ENCODE measurements at places on chromosomes 7 and 10.

DNA sequence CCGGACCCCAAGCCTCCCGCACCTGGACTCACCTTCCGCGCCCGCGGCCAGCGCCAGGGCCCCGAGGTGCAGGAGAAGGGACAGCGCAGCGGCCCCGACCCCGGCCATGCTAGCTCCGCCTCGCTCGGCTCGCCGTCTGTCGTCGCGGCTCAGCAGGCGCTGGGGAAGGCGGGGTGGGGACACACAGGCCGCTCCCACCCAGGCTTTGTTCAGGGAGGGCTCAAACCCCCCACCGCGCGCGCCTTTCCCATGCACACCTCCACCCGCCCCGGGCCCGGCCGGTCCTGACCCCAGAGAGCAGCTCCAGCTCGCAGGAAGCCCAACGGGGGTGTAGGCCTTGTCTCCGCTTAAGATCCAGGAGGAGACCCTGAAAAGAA, at the start of gene KCP:
Gene KCP, minus strand, starts transcription at position 141 of the 377 bp plus-strand sequence. Its CDS starts 33 bp downstream, at position 108.
- H3K4me1 ChIP-seq, result peaks cover 11% of the 10 kb centered on the region
- no peaks in the 10 kb centered on the region for H3K36me3 ChIP-seq
- DNase-seq, result no peak
- peaks cover 66% of the 10 kb centered on the region for H3K27me3 ChIP-seq

GRCh38 chr7:2109936-2110609, 122.7 kb downstream of the MAD1L1 start:
- peaks cover 48% of the 10 kb centered on the region for H3K4me1 ChIP-seq
- H3K4me3 ChIP-seq, result no peak overlapping the region
- H3K27me3 ChIP-seq, result no peaks in the 10 kb centered on the region
- H3K27ac ChIP-seq, result no peak overlapping the region
- H3K36me3 ChIP-seq, result no peaks in the 10 kb centered on the region

- no peak for DNase-seq
- no peak overlapping the region for H3K4me3 ChIP-seq
- H3K27ac ChIP-seq, result no peak overlapping the region
- no peaks in the 10 kb centered on the region for H3K36me3 ChIP-seq
- H3K27me3 ChIP-seq, result no peaks in the 10 kb centered on the region
Observed at GRCh38 chr10:10056961-10057360, 960.7 kb upstream of the CELF2 start.

DNA sequence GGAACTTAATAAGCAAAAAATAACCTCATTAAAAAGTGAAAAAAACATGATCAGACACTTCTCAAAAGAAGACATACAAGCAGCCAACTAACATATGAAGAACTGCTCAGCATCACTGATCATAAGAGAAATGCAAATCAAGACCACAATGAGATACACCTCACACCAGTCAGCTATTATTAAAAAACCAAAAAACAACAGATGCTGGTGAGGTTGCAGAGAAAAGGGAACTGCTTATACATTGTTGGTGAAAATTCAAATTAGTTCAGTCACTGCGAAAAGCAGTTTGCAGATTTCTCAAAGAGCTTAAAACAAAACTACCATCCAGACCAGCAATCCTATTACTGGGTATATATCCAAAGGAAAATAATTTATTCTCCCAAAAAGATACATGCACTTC, 513.3 kb downstream of the MDFIC start:
- no peak overlapping the region for H3K27ac ChIP-seq
- DNase-seq, result no peak
- H3K27me3 ChIP-seq, result no peaks in the 10 kb centered on the region
- H3K36me3 ChIP-seq, result no peaks in the 10 kb centered on the region
- no peaks in the 10 kb centered on the region for H3K4me1 ChIP-seq

DNA sequence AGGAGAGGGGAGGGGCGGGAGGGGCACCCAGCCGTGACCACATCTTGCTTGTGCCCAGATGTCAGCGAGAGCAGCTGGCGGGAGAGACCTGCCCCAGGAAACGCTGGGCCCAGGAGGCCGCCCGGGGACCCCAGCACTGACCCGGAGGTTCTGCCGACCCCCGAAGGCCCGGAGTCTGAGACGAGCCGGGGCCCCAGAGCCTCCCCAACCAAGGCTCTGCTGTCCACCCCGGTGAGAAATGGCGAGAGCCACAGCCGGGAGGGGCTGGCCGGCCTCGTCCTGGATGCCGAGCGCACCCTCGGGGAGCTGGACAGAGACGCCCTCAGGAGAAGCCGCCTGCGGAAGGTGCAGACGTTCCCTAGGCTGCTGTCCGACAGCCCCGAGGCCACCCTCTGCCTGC, 25.9 kb downstream of the KNDC1 start:
- H3K4me1 ChIP-seq, result no peaks in the 10 kb centered on the region
- no peak overlapping the region for H3K4me3 ChIP-seq
- DNase-seq, result no peak
- H3K27me3 ChIP-seq, result peaks cover 41% of the 10 kb centered on the region
- H3K27ac ChIP-seq, result no peak overlapping the region
- no peaks in the 10 kb centered on the region for H3K36me3 ChIP-seq

DNA sequence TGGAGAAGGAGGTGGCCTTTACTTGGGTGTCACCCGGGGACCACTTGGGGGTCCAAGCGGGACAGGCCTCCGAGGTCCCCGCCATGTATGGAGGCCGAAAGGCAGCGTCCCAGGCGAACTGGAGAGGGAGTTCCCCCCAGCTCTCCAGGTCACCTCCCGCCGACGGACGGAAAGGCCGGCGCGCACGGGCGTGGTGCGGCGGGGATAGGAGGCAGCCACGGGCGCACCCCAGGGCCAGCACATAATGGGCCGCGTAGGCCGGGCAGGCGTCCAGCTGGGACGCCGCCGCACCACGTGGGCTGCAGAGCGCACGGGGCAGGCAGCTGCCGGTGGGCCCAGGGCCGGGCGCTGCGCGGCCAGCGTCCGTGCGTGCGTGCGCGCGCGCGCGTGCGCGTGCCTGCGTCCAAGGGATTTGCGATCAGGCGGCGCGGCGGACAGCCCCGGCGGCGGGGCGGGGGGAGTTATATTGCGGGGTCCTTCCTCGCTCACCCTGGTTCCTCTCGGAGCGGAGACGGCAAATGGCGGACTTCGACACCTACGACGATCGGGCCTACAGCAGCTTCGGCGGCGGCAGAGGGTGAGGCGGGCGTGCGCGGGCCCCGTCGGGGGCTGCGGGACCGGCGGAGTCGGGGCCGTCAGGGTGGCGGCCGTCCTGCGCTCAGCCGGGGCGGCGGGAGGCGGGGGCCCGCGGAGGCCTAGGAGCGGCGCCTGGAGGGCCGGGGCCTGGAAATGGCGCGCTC, at the start of gene EIF4H:
Gene EIF4H, plus strand, starts transcription at position 491 of the 740 bp plus-strand sequence. Its CDS starts 28 bp downstream, at position 519.
- peak; percentile 98 for DNase-seq
- peaks cover 50% of the 10 kb centered on the region for H3K4me1 ChIP-seq
- no peaks in the 10 kb centered on the region for H3K27me3 ChIP-seq
- H3K27ac ChIP-seq, result peak within 1 kb of the TSS; percentile 96
- no peaks in the 10 kb centered on the region for H3K36me3 ChIP-seq

DNA sequence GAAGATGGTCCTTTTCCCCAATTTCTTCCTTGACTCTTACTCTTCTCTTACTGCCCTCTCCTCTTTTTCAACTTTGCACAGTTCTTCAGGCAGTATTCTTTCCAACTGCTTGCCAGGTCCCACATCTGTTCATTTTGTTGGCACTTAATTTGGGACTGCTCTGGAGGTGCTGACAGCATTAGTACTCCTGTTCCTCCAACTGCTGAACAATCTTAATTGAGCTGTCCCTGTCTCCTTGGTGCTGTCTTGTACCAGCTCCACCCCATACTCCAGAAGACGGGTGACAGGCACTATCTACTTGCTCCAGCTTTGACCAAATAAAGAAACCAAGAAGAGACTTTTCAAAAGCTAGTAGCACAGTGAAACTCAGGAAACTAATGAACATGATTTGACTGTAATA, 160.0 kb downstream of the PDE1C start:
- H3K27ac ChIP-seq, result peak overlapping the region; percentile 56
- H3K4me3 ChIP-seq, result no peak overlapping the region
- no peaks in the 10 kb centered on the region for H3K27me3 ChIP-seq

DNA sequence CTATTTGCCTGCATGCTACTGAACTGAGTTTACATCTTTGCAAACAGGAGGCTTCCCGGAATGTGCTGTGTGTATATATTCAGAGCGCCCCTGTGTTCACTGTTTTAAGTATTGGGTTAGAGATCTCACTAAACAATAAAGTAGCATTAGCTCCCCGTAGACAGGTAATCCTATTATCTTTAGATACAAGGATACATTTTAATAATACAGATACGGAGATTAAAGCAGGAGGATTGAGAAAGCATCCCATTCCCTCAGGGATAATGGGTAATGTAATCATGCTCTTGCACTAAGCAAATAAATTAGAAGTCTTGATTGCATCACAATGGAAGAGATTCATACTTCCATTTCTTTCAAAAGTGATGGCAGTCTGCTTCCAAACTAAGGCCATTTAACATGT, 809.0 kb downstream of the NRG3 start:
- no peak overlapping the region for H3K4me3 ChIP-seq
- no peaks in the 10 kb centered on the region for H3K36me3 ChIP-seq
- H3K27me3 ChIP-seq, result no peaks in the 10 kb centered on the region
- no peak overlapping the region for H3K27ac ChIP-seq
- no peaks in the 10 kb centered on the region for H3K4me1 ChIP-seq

- no peaks in the 10 kb centered on the region for H3K4me1 ChIP-seq
- no peaks in the 10 kb centered on the region for H3K36me3 ChIP-seq
- no peaks in the 10 kb centered on the region for H3K27me3 ChIP-seq
- no peak overlapping the region for H3K27ac ChIP-seq
- no peak for DNase-seq
- H3K4me3 ChIP-seq, result no peak overlapping the region
Observed at GRCh38 chr10:82148764-82149163, 273.8 kb downstream of the NRG3 start.

- no peaks in the 10 kb centered on the region for H3K4me1 ChIP-seq
- DNase-seq, result no peak
- no peaks in the 10 kb centered on the region for H3K36me3 ChIP-seq
- no peak overlapping the region for H3K27ac ChIP-seq
Observed at GRCh38 chr7:75756991-75757676, 14.9 kb downstream of the CCL26 start.

DNA sequence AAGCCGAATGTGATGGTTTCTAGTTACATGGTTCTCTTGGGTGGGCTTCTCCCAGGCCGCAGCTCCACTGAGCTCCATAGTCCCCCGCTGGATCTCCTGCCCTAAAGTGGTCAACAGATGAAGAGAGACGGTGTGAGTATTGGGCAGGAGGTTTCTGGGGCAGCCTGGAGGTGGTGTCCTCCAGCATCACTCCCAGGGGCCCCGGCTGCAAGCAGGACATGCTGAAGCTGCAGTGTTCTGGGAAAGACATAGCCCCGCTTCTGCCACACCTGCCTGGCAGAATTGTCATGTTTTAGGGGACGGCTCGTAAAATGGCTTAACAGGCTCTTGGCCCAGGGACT, 40.4 kb downstream of the CALML3 start:
- DNase-seq, result no peak
- no peak overlapping the region for H3K27ac ChIP-seq
- no peaks in the 10 kb centered on the region for H3K4me1 ChIP-seq
- no peak overlapping the region for H3K4me3 ChIP-seq
- H3K36me3 ChIP-seq, result no peaks in the 10 kb centered on the region

- H3K27ac ChIP-seq, result no peak overlapping the region
- H3K27me3 ChIP-seq, result no peaks in the 10 kb centered on the region
- H3K4me3 ChIP-seq, result no peak overlapping the region
- H3K36me3 ChIP-seq, result peaks cover 79% of the 10 kb centered on the region
Observed at GRCh38 chr10:49458869-49459268, 63.0 kb upstream of the DRGX start.

GRCh38 chr10:3031490-3031889, 35.9 kb upstream of the PFKP start:
- peaks cover 13% of the 10 kb centered on the region for H3K27me3 ChIP-seq
- no peak overlapping the region for H3K27ac ChIP-seq
- no peak overlapping the region for H3K4me3 ChIP-seq
- no peak for DNase-seq

GRCh38 chr10:130127364-130128061, 8.7 kb upstream of the GLRX3 start:
- no peak overlapping the region for H3K4me3 ChIP-seq
- peak; percentile 29 for DNase-seq
- peaks cover 23% of the 10 kb centered on the region for H3K27me3 ChIP-seq

- peaks cover 21% of the 10 kb centered on the region for H3K4me1 ChIP-seq
- no peaks in the 10 kb centered on the region for H3K27me3 ChIP-seq
- H3K4me3 ChIP-seq, result no peak overlapping the region
- H3K36me3 ChIP-seq, result peaks cover 10% of the 10 kb centered on the region
- no peak overlapping the region for H3K27ac ChIP-seq
- no peak for DNase-seq
Observed at GRCh38 chr10:98167191-98167590, 32.7 kb downstream of the R3HCC1L start.

Measured in heart right ventricle (tissue), 16 donors.